ENCODE measurements at places on chromosomes 3 and 15. TPM values are rescaled to one million over a fixed set of nuclear protein-coding genes. Genes with fewer than 3 reads are reported as not detected.

CFAP92 gene
- total RNA-seq: 0.36 TPM

TOPAZ1 gene
- not detected for total RNA-seq

NLGN1 gene
- total RNA-seq: 0.39 TPM

SLCO2A1 gene
- total RNA-seq: 0.39 TPM

RTP3 gene
- total RNA-seq: not detected

SLC2A2 gene
- total RNA-seq: not detected

EOMES gene
- total RNA-seq: not detected

CFAP100 gene
- total RNA-seq: not detected

KNSTRN gene
- total RNA-seq: 201 TPM

MUSTN1 gene
- 1.3 TPM for total RNA-seq

OXTR gene
- total RNA-seq: 6.4 TPM

GPR62 gene
- not detected for total RNA-seq

ZCWPW2 gene
- total RNA-seq: 0.20 TPM

MRPS11 gene
- total RNA-seq: 99.8 TPM

ARPP21 gene
- total RNA-seq: not detected

AP3B2 gene
- 1.7 TPM for total RNA-seq

FGF7 gene
- 3.2 TPM for total RNA-seq

GRK7 gene
- not detected for total RNA-seq

PATL2 gene
- 1.1 TPM for total RNA-seq

DCUN1D1 gene
- 36.8 TPM for total RNA-seq

PTPN9 gene
- total RNA-seq: 27.8 TPM

PLOD2 gene
- 221 TPM for total RNA-seq

ADAM10 gene
- 111 TPM for total RNA-seq

CNTN4 gene
- not detected for total RNA-seq

All from RPMI7951 (cell line).